ENCODE measurements at places on chromosomes 6 and 20. TPM values are rescaled to one million over a fixed set of nuclear protein-coding genes. Genes with fewer than 3 reads are reported as not detected.
A peak's percentile ranks its signal among the peaks of the same experiment; 100 is the strongest.

Gene PAK5
- 0.44 TPM for total RNA-seq

Gene KHDC1
- 4.3 TPM for total RNA-seq

Gene RAET1L
- not detected for total RNA-seq

- no peak overlapping the region for H3K27ac ChIP-seq
- H3K27me3 ChIP-seq, result no peaks in the 10 kb centered on the region
- H3K4me1 ChIP-seq, result no peaks in the 10 kb centered on the region
- no peak overlapping the region for H3K4me3 ChIP-seq
- no peaks in the 10 kb centered on the region for H3K36me3 ChIP-seq
- no peak for DNase-seq
Measured at GRCh38 chr6:257031-257725, 35.1 kb upstream of the DUSP22 start.

DNA sequence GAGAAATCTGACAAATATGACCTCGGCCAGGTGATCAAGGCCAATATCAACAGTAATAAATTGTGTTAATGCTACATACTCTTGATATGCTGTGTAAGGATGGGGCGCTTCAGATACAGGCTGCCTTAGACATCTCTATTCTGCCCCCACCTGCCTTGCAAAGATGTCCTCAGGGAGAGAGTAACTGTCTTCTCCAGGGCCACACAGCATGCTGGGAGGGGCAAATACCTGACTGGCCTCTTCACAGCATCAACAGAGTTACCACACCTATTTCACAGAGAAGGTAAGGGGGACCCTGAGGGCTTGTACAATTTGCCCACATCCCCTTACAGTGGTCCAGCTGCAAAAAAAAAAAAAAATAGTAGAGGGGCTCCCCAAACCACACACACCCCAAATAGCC, 17.2 kb upstream of the KIAA1755 start:
- no peak overlapping the region for H3K27ac ChIP-seq
- no peaks in the 10 kb centered on the region for H3K27me3 ChIP-seq

GRCh38 chr6:107813555-107814194, 10.4 kb downstream of the SCML4 start:
- no peaks in the 10 kb centered on the region for H3K27me3 ChIP-seq
- H3K4me1 ChIP-seq, result no peaks in the 10 kb centered on the region
- no peak for DNase-seq
- H3K4me3 ChIP-seq, result no peak overlapping the region
- H3K36me3 ChIP-seq, result no peaks in the 10 kb centered on the region

DNA sequence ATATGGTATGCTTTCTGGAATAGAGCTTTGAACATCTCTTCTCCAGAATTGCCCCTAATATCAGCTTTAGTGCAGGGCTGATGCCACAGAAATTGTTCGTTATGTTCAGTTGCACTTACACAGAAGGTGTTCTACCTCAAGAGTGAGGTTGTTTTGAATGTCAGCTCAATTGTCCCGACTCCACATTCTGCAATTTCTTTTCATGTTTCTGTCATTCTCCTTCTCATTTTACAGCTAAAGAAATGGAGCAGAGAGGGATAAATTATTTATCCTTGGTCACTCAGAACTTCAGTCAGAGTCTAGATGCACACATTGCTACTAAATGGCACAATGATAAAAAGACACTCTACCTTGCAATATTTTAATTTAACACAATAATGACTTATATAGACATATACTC, 137.0 kb upstream of the CCN2 start:
- no peaks in the 10 kb centered on the region for H3K36me3 ChIP-seq
- H3K27me3 ChIP-seq, result no peaks in the 10 kb centered on the region
- H3K4me1 ChIP-seq, result peaks cover 2% of the 10 kb centered on the region
- H3K4me3 ChIP-seq, result no peak overlapping the region

- H3K4me3 ChIP-seq, result no peak overlapping the region
- peaks cover 2% of the 10 kb centered on the region for H3K4me1 ChIP-seq
- H3K36me3 ChIP-seq, result no peaks in the 10 kb centered on the region
- DNase-seq, result no peak
- H3K27me3 ChIP-seq, result no peaks in the 10 kb centered on the region
Measured at GRCh38 chr6:21885532-21886114, 292.1 kb downstream of the SOX4 start.

GRCh38 chr6:15628499-15629131, 34.2 kb downstream of the DTNBP1 start:
- no peak for DNase-seq
- H3K4me3 ChIP-seq, result no peak overlapping the region
- no peak overlapping the region for H3K27ac ChIP-seq
- H3K36me3 ChIP-seq, result no peaks in the 10 kb centered on the region

- H3K4me1 ChIP-seq, result no peaks in the 10 kb centered on the region
- no peak for DNase-seq
- no peaks in the 10 kb centered on the region for H3K36me3 ChIP-seq
- no peaks in the 10 kb centered on the region for H3K27me3 ChIP-seq
Measured at GRCh38 chr6:133699741-133700385, 189.1 kb upstream of the TCF21 start.

GRCh38 chr6:157020398-157020797, 243.2 kb downstream of the ARID1B start:
- H3K4me1 ChIP-seq, result no peaks in the 10 kb centered on the region
- peak overlapping the region; percentile 95 for H3K27ac ChIP-seq
- no peak for DNase-seq
- H3K36me3 ChIP-seq, result no peaks in the 10 kb centered on the region
- H3K27me3 ChIP-seq, result no peaks in the 10 kb centered on the region
- H3K4me3 ChIP-seq, result peak overlapping the region; percentile 97
